ENCODE measurements at places on chromosomes 7 and 10.

DNA sequence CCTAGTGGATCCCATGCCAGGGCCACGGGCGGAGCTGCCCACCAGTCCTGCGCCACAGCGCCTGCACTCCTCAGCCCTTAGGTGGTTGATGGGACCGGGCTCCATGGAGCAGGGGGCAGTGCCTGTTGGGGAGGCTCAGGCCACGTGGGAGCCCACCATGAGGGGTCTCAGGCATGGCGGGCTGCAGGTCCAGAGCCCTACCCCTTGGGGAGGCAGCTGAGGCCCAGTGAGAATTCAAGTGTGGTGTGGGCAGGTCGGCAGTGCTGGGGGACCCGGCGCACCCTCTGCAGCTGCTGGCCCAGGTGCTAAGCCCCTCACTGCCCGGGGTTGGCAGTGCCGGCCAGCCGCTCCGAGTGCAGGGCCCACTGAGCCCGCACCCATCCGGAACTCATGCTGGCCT, 139.8 kb upstream of the LYZL2 start:
- no peak for ATAC-seq

DNA sequence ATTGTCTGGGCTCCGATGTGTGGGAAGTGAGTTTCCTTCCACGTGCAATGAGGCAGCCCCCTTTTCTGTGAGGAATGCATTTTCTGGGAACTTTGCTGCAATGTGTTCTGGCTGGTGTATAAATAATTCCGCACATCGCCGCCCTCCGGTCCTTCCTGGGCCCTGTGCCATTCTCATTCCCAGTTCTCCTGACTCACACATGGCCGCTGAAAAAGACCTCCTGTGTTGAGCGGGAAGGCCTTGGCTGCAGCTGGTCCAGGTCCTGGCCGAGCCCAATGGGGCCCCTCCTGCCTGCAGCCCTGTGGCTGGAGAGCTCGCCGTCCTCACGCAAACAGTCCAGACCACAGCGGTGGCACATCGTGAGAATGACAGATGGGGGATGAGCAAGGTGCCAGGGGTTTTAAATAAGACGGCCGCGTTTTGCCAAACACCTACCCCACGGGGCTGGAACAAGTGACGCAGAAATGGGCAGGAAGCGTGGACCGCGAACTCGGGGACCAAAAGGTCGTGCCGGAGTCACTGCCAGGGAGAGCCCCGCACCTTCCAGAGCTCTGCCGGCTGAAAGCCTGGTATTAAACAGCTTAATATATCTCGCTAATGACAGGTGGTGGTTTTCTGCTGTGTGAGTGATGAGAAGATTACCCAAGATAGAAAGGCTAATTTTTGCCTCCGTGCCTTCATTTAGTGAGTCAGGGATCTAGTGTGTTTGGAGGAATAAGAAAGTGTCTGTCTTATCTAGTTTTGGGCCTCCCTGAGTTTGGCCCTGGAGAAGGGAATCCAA, 37.0 kb downstream of the FAM20C start:
- ATAC-seq: peak; percentile 19

DNA sequence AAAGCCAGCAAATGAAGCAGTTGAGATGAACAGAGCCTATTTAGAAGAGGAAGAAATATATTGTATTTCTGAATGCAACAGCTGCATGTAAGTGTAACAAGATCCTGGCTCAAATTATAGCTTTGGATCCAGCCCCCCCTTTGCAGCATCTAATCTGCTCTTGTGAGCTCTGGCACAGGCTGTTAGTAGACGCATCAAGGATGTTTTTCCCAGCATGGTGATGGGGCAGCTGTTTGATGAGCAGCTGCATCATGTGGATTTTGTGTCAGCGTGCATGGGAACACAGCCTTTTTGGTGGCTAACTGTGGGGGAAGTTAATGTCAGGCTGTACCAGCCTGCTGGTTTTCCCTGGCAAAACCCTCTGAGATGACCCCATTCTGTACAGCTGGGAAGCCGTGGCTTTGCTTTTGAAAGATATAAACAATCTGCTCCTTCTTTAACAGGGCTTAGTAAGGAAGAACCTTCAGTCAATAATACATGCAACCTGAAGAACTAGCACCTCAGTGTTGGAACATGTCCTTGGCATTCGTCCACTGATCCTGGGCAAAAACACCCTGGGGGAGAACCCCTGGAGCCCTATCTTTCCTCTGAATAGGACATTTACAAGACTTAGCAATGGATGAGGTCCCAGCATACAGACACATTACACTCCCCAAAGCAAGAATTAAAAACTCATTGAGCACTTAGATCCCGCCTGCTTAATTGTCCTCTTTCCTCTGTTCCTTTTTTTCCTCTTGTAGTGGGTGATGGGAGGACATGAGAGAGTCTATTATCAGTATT, 70.6 kb downstream of the NPS start:
- no peak for ATAC-seq

DNA sequence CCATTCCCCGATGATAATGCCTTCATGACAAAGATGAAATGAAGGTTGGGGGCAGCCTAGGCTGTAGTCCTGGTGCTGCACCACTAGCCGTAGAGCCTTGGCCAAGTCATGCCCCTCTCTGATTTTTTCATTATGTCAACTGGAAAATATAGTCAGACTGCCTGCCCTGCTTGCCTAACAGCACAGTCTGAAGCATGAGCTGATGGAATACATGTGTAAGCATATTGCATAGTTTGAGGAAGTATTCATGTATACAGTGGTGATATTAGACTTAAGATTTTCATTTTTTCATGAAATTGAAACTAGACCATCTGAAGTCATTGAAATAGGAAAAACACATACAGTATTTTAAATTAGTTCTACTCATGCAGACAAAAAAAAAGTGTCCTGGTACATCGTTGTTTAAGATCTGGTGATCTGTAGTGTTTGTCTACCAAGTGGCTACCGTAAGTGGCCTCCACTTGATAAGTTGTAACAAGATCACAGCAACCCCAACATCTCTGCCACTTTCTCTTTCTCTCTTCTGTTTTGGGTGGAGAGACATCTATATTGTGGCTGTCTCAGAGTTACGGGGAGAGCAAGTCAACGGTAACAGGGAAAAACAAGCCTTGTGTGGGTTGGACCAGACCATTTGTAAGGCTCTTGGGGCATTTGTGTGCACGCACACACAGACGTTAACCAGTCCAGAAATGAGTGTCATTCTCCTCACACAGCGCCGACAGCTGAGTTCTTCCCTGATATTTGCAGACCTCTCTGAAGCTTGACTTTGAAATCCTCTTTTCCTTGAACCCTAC, 716.6 kb upstream of the GALNT17 start:
- no peak for ATAC-seq

GRCh38 chr7:129778770-129779601, 167.5 kb downstream of the NRF1 start:
- ATAC-seq: peak; percentile 0

GRCh38 chr10:13709931-13710650, 123.3 kb downstream of the PRPF18 start:
- no peak for ATAC-seq

GRCh38 chr7:158657189-158657746, 47.3 kb downstream of the NCAPG2 start:
- no peak for ATAC-seq
